ENCODE measurements at places on chromosomes 3 and 15. TPM values are rescaled to one million over a fixed set of nuclear protein-coding genes. Genes with fewer than 3 reads are reported as not detected.

GRCh38 chr3:30713885-30714503 lies 107.6 kb downstream of the TGFBR2 start:
- H3K27me3 ChIP-seq = no peaks in the 10 kb centered on the region
- H3K36me3 ChIP-seq = no peaks in the 10 kb centered on the region
- H3K27ac ChIP-seq = no peak overlapping the region
- no peak for DNase-seq
- no peak overlapping the region for H3K4me3 ChIP-seq

DNA sequence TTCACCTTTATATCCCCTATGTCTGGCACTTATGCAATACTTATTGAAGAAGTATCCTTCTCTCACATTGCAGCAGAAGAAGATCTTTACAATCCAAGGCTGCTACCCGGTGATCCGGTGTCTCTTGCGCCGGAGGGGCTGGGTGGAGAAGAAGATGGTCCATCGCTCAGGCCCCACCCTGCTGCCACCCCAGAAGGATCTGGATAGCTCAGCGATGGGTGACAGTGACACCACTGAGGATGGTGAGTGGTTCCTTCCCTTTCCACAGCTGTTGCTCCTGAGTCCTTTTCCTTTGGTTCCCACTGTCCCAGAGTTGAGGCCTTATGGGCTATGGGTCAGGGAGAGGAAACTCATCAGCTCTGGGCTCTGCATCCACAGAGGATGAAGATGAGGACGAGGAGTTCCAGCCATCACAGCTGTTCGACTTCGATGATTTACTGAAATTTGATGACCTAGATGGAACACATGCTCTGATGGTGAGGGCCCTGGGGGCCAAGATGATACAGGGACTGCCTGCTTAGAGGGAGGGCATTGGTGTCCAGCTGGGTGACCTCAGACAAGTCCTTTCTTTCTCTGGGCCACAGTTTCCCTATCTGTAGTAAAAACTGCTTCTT lies 2.9 kb downstream of the TTLL3 start:
- no peaks in the 10 kb centered on the region for H3K4me1 ChIP-seq
- H3K27me3 ChIP-seq = no peaks in the 10 kb centered on the region
- no peaks in the 10 kb centered on the region for H3K36me3 ChIP-seq
- no peak for DNase-seq
- H3K4me3 ChIP-seq = no peak overlapping the region
- no peak overlapping the region for H3K27ac ChIP-seq

GRCh38 chr15:69704700-69705099 lies 252.1 kb downstream of the RPLP1 start:
- DNase-seq = no peak
- H3K36me3 ChIP-seq = no peaks in the 10 kb centered on the region
- H3K4me1 ChIP-seq = no peaks in the 10 kb centered on the region
- H3K27ac ChIP-seq = no peak overlapping the region
- no peaks in the 10 kb centered on the region for H3K27me3 ChIP-seq

DNA sequence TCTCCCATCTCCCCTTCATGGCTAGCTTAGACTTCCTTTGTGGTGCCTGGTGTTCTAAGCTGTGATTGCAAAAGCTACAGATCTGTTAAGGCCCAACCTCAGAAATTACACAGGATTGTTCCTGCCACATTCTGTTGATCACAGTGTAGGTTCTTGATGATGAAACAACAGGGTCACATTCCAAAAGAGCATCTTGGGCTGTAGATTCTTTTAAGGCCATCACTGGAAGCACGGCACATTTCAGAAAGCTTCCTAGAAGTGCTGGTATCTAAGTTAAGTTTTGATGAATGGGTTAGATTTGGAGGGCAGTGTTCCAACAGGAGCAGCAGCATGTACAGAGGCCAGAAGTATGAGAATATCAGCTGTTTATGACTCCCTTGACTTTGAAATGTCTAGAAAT lies 107.5 kb upstream of the SKOR1 start:
- DNase-seq = no peak
- no peak overlapping the region for H3K4me3 ChIP-seq
- no peak overlapping the region for H3K27ac ChIP-seq
- H3K36me3 ChIP-seq = no peaks in the 10 kb centered on the region
- H3K4me1 ChIP-seq = peaks cover 37% of the 10 kb centered on the region

- DNase-seq = peak; percentile 60
- no peaks in the 10 kb centered on the region for H3K27me3 ChIP-seq
- H3K4me3 ChIP-seq = peak overlapping the region; percentile 97
- peak overlapping the region; percentile 98 for H3K27ac ChIP-seq
These were observed 1.1 kb downstream of the RAF1 start for GRCh38 chr3:12662593-12663400.

- H3K27ac ChIP-seq = no peak overlapping the region
- H3K4me3 ChIP-seq = no peak overlapping the region
- H3K36me3 ChIP-seq = peaks cover 1% of the 10 kb centered on the region
- H3K27me3 ChIP-seq = no peaks in the 10 kb centered on the region
- no peak for DNase-seq
These were observed 58.7 kb upstream of the PLXND1 start for GRCh38 chr3:129665024-129665768.

DNA sequence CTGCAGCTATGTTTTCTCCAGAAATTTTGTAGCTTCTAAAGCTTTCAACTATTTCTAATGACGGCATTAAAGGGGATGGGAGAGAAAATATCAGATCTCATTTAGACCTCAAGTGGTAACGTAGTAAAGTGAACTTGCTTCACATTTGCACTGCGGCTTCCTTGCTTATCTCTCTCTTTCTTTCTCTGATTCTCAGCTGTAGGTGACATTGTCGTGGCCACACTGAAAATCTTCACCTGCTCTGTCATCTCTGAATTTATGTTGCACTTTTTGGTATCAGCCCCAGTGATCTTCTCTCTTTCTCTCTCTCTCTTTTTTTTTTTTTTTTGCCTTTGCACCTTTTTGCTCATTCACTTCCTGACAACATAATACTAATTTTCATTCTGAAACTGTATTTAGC lies 254.1 kb upstream of the SATB1 start:
- no peak for DNase-seq
- H3K4me1 ChIP-seq = no peaks in the 10 kb centered on the region
- H3K36me3 ChIP-seq = no peaks in the 10 kb centered on the region
- no peaks in the 10 kb centered on the region for H3K27me3 ChIP-seq

- H3K27ac ChIP-seq = no peak overlapping the region
- H3K4me1 ChIP-seq = peaks cover 15% of the 10 kb centered on the region
- DNase-seq = no peak
These were observed 279.0 kb upstream of the VEPH1 start for GRCh38 chr3:157782236-157782635.

DNA sequence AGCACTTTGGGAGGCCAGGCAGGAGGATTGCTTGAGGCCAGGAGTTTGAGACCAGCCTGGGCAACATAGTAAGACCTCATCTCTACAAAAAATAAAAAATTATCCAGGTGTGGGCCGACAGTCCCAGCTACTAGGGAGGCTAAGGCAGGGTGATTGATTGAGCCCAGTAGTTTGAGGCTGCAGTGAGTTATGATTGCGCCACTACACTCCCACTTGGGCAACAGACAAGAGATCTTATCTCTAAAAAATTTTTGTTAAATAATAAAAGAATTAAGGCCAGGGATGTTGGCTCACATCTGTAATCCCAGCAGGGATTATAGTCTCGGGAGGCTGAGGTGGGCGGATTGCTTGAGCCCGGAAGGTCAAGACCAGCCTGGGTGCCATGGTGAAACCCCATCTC lies 25.8 kb upstream of the NFKBIZ start:
- H3K4me3 ChIP-seq = no peak overlapping the region
- H3K4me1 ChIP-seq = no peaks in the 10 kb centered on the region
- H3K36me3 ChIP-seq = peaks cover 30% of the 10 kb centered on the region

DNA sequence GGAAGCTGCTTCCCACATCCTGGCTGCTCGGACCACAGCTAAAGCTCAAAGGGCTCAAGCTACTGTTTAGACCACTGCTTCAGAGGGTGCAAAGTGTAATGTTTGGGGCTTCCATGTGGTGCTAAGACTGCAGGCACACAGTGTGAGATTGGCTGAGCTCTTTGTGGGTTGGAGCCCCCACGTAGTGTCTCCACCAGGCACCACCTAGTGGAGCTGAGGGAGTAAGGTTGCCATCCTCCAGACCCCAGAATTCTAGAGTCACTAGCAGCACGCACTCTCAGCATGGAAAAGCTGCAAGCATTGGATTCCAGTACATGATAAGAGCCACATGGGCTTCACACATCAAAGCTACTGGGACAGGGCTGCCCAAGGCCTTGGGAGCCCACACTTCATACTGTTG lies 9.3 kb downstream of the MKRN3 start:
- no peaks in the 10 kb centered on the region for H3K27me3 ChIP-seq
- no peaks in the 10 kb centered on the region for H3K4me1 ChIP-seq
- H3K4me3 ChIP-seq = no peak overlapping the region
- no peak for DNase-seq

DNA sequence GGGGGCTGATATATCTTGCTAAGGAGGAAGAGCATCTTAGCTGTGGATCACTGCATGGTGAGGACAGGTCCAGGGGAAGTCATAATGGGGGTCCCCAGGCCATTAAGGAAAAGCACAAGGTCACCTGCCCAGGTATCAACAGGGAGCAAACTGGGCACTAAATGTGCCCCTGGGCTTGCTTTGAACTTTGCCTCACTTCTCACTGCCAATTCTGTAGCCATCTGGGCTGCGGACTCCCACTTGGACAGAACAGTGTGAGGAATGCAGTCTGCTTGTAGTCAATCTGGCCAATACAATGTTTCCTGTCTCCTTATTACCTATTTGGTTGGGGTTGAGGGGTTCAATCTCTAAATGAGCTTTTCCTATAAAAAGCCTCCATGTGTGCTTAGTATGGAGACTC lies 21.3 kb downstream of the ARRDC4 start:
- DNase-seq = no peak
- no peak overlapping the region for H3K27ac ChIP-seq
- no peaks in the 10 kb centered on the region for H3K27me3 ChIP-seq
- H3K36me3 ChIP-seq = no peaks in the 10 kb centered on the region

- DNase-seq = peak; percentile 19
- no peaks in the 10 kb centered on the region for H3K36me3 ChIP-seq
- no peaks in the 10 kb centered on the region for H3K27me3 ChIP-seq
- H3K27ac ChIP-seq = no peak overlapping the region
- H3K4me3 ChIP-seq = no peak overlapping the region
These were observed 62.7 kb upstream of the ZNF148 start for GRCh38 chr3:125437631-125438435.

DNA sequence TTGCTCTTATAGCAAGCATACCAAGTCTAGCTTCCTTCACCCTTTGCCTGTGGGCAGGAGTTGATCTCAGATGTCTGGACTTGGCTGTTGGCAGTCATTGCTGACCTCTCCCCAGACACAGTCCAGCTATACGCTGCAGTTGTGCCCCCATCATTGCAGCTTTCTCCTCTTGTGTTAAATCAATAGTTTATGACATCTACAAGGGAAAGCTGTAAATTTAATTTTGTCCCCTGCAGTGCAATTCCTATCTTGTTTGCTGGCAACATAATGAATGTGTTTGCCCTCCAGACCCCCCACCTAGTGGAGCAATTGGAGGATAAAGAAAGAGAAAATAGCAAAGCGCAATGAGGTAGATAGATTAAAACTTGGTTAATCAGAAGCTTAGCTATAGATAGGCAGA lies 280.2 kb downstream of the LSAMP start:
- no peak overlapping the region for H3K27ac ChIP-seq
- no peaks in the 10 kb centered on the region for H3K27me3 ChIP-seq
- no peak overlapping the region for H3K4me3 ChIP-seq
- DNase-seq = no peak
- no peaks in the 10 kb centered on the region for H3K4me1 ChIP-seq
- no peaks in the 10 kb centered on the region for H3K36me3 ChIP-seq

GRCh38 chr15:68833700-68834331 lies 13.1 kb upstream of the ANP32A start:
- DNase-seq = peak; percentile 52
- H3K36me3 ChIP-seq = no peaks in the 10 kb centered on the region
- no peak overlapping the region for H3K4me3 ChIP-seq
- peaks cover 5% of the 10 kb centered on the region for H3K4me1 ChIP-seq
- H3K27ac ChIP-seq = no peak overlapping the region
- H3K27me3 ChIP-seq = no peaks in the 10 kb centered on the region

DNA sequence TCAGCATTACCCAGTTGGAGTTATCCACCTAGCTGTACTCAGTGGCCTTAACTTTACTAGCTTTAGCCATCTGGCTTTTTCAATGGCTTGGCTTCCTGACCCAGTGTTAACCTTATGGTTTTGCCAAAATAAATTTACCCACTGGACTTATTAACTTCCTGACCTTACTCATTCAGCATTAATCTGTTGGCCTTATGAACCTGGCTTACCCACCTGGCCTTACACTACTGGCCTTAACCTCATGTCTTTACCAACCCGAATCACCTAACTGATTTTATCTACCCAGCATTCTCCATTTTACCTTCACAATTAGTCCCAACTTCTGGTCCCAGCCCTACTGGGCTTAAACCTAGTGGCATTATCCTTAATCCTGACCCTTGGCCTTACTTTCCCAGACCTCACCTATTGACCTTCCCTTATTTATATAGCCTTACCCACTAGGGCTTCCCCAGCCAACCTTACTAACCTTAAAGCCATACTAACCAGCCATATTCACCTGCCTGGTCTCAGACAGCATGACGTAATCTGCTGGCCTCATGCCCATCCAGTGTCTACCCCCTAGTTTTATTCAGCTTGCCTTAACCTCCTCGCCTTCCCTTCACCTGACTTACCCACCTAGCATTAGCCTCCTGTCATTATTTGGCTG lies 100.0 kb downstream of the IL12A start:
- no peak for DNase-seq
- no peak overlapping the region for H3K4me3 ChIP-seq
- no peaks in the 10 kb centered on the region for H3K36me3 ChIP-seq

DNA sequence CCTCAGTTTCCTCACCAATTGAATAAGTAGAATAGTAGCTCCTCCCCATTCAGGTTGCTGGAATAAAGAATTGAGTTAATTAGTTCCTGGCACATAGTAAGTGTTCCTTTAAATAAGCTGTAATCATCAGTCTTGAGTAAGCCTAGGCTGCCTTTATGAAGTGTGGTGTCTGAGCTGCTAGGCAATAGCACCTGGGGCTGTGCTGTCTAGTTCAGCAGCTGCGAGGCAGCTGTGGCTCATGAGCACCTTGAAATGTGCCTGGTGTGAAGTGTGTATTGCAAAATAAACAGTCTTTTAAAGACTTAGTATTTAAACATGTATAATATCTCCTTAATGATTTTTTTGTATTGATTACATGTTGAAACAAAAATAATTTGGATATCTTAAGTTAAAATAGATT lies 77.6 kb downstream of the TOP2B start:
- no peaks in the 10 kb centered on the region for H3K36me3 ChIP-seq
- H3K27me3 ChIP-seq = no peaks in the 10 kb centered on the region
- H3K27ac ChIP-seq = no peak overlapping the region
- peaks cover 11% of the 10 kb centered on the region for H3K4me1 ChIP-seq

PLAAT1 gene
- 25.2 TPM for total RNA-seq

PLSCR4 gene
- 4.1 TPM for total RNA-seq

FAM81A gene
- total RNA-seq = 27.3 TPM

GOLGA8A gene
- total RNA-seq = 13.5 TPM

ADCY5 gene
- total RNA-seq = 0.63 TPM

ACAN gene
- not detected for total RNA-seq

PLSCR5 gene
- not detected for total RNA-seq

CHL1 gene
- total RNA-seq = not detected

All from SJCRH30 (cell line).